ENCODE measurements at places on chromosomes 2 and 18. TPM values are rescaled to one million over a fixed set of nuclear protein-coding genes. Genes with fewer than 3 reads are reported as not detected.

DNA sequence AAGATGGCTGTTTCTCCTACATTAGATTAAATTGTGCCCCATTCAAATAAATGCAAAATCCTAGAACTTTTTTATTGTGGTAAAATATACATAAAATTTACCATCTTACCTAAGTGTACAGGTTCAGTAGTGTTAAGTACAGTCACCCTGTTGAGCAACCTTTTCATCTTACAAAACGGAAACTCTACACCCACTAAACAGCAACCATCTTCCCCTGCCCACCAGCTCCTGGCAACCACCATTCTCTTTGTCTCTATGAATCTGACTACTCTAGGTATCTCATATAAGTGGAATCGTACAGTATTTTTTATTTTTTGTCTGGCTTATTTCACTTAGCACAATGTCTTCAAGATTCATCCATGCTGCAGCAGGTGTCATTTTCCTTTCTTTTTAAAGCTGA is 53.0 kb downstream of the ASXL2 start:
- DNase-seq, result no peak

- no peak for DNase-seq
These were observed 275.3 kb downstream of the HRH4 start for GRCh38 chr18:24735624-24736231.

- peak; percentile 25 for DNase-seq
These were observed 14.0 kb downstream of the SLC14A2 start for GRCh38 chr18:45628979-45629958.

- DNase-seq, result no peak
These were observed 64.2 kb downstream of the CCDC88A start for GRCh38 chr2:55355451-55355850.

- no peak for DNase-seq
These were observed 17.6 kb downstream of the OSBPL6 start for GRCh38 chr2:178211943-178212342.

- DNase-seq, result no peak
These were observed 50.4 kb downstream of the PKP4 start for GRCh38 chr2:158507141-158507540.

GRCh38 chr2:216648105-216648504 is 14.9 kb downstream of the IGFBP2 start:
- DNase-seq, result peak; percentile 35

The PLEK gene
- not detected for polyA plus RNA-seq
